ENCODE measurements at places on chromosomes 11 and 22.

DNA sequence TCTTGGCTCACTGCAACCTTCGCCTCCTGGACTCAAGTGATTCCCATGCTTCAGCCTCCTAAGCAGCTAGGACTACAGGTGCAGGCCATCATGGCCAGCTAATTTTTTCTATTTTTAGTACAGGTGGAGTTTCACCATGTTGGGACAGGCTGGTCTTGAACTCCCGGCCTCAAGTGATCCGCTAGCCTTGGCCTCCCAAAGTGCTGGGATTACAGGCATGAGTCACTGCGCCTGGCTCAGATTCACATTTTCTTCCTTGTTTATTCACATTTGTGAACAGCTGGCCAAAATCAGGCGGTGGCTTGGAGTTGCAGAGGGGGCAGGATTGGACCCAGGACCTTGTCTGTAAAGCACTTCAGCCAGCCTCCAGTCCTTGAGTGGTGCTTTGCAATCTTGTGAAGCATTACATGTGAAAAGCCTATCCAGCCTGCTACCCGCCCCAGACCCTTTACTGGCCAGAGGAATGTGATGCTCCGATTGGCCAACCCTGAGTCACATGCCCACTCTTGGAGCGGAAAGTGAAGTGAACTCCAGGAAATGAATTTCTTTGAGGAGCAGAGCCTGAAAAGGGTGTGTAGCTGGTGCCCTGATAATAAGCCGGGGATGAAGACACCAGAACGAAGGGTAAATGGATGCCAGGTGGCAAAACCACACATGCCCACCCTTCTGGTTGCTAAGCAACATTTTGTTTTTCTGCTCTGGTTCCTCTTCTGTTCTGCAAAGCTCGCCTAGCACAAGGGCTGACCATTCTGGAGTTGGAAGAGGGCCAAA lies 62.6 kb upstream of the PTPRJ start:
- DNase-seq = no peak

GRCh38 chr11:125901872-125902271 lies 1.1 kb downstream of the PUS3 start:
- no peak for DNase-seq

DNA sequence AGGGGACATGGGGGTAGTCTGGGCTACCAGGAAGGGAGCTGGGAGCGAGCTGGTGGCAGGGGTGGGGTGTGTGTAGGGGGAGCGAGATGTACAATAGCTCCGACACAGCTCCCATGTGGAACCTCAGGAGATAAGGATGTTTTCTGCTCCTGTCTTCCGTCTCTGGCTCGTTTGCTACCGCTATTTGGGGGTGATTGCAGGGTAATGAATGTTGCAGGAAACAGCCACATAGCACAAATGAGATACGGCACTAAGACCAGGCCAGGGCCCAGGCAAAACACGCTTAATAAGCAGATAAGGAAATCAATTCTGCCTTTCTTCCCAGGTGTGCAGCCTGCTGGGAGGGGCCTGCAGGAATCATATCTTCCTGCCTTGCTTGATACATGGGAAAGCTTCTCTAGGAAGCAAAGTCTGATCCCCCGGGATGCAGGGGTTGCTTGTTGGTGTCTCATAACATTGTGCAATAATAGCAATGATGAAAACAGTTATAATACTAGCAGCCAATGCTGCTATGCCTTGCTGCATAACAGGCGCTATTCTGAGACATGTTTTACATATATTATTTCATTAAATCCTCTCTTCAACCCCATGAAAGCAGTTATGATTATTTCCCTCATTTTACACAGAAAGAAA lies 158.7 kb downstream of the ST3GAL4 start:
- no peak for DNase-seq

DNA sequence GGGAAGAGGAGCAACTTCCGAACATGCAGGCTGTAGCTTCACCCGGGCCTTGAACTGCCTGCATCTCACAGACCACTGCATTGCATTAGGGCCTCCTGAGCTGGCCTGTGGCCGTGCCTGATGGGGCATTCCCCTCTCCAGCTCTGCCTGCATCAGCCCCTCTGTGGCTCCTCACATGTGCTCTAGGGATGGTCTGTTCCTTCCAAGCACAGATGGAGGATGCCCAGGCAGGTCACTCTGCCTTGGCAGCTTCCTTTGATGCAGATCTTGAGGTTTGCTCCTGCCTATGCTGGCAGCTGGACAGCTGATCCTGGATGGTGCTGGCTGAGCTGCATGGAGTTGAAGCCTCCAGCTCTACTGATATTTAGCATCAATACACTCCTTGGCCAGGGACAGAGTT lies 28.5 kb downstream of the AMPD3 start:
- no peak for DNase-seq

DNA sequence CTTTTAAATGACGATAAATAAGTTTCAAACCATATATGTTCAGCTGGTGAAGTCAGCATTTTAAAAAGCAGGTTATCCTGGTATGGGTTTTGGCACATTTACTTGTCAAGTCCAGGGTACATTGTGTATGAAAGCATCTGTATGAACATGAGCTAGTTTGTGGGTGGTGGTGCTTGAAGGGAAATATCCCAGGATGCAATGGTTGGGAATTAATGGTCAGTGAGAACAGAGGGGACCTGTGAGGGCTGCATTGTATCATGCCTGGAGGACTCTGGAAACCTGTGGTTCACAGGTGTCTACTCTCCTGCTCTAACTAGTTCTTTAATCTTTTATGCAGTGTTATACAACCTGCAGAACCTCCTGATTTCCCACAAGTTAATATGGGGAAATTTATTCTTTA lies 5.8 kb downstream of the DEPDC7 start:
- no peak for DNase-seq

- DNase-seq = no peak
These were observed 805 bp upstream of the QSER1 start for GRCh38 chr11:32891657-32892354.

- no peak for DNase-seq
These were observed 30.2 kb downstream of the SBF1 start for GRCh38 chr22:50444663-50445062.

DNA sequence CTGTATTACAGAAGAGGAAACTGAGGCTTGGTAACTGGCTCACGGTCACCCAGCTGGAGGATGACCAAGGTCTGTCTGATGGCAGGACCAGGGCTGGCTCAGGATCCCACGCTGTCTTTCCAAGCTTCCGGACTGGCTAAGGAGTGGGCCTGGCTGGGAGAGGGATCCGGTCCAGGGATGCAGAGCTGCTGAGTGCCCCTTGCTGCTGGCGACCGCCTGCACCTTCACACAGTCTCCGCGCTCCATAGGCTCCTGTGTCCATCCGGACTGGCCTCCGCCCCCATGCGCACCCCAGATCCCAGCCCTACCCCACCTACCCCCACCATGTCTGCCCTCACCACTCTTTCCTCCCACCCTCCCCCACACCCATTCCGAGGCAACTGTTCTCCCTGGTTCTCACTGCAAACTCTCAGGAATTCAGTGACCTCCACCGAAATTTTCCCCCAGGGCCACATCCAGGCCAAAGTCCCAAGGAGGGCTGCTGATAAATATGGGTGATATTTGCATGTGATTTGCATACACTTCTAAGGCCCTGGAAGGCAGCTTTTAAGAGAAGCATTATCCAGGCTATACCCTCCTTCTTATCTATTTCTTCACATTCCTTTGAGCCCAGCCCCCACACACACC lies 48.5 kb upstream of the SLC35C1 start:
- DNase-seq = no peak

DNA sequence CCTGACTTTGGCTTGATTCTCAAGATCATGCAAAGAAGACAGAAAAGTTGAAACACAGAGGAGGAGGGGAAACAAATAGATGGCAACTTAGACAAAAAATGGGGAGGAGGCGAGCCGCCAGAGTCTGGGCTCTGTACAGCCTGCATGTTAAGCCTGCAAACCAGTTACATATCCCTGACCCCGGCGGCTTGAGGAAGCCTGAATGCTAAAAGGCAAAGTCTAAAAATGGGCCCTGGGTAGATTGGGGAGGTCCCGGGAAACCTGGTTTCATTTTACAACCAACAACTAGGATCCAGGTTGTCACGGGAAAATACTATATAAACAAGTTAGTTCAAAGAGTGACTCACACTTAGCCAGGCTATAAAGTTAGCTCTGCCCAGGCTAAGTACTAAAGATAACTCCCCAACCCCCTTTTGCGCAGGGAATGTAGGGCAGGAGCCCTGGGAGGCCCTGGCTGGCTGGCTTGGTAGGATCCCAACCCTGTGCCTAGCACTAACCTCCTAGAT lies 18.8 kb upstream of the ZBTB16 start:
- no peak for DNase-seq

DNA sequence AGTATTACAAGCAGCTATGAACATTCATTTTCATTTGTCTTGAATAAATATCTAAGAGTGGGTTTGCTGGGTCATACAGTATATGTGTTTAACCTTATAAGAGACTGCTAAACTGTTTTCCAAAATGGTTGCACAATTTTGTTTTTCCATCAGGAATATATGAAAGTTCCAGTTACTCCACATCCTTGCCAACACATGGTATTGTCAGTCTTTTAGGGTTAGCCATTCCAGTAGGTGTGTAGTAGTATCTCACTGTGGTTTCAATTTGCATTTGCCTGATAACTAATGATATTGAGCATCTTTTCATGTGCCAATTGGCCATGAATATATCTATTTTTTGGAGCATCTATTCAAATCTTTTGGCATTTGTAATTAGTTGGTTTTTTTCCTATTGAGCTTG lies 7.7 kb upstream of the CCDC83 start:
- DNase-seq = no peak

DNA sequence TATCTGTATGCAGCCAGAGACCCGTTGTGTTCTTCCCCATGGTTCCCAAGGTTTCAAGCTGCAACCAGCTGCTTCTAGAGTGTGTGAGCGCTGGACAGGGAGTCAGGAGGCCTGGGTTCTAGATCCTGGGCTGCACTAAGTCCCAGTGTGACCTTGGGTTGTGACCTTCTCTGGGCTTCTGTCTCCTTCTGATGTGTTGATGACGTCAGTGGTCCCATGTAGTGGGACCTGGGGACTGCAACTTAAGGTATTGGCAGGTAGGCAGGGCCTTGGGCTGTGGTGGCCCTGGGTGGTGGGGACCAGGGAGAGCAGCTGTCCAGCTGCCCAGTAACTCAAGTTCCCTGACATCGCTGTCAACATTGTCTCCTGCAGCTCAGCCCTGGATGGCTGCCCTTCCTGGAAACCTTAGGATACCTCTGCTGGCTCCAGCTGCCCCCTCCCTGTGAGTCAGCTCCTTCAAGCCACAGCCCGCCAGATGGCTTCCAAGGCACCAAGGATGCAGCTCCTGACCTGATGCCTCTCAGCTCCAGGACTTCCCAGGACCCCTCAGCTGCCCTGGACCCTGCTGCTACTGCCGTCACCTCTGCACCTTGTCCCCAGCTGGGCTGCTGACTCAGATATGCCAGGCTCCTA lies 1.3 kb upstream of the PVALB start:
- DNase-seq = no peak

Measured in GM19239 (cell line).